ENCODE measurements at places on chromosomes 1 and 21. TPM values are rescaled to one million over a fixed set of nuclear protein-coding genes. Genes with fewer than 3 reads are reported as not detected.

DNA sequence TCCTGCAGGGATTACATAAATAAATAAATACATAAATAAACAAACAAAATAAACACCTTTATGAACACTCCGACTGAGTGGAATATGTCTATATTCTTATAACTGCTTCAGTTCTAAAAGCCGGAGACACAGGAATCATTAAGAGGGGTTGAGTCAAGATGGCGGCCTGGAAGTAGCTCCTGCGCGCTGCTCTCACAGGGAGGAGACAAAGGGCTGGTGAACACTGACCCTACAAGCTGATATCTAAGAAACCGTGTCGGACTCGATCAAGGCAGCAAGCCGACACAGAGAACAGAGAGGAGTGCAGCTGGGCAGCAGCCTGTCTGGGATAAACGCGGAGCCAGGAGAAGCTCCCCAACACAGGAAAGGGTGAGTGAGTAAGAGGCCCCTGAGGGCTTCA is 1098.6 kb upstream of the NCAM2 start:
- DNase-seq, result no peak

DNA sequence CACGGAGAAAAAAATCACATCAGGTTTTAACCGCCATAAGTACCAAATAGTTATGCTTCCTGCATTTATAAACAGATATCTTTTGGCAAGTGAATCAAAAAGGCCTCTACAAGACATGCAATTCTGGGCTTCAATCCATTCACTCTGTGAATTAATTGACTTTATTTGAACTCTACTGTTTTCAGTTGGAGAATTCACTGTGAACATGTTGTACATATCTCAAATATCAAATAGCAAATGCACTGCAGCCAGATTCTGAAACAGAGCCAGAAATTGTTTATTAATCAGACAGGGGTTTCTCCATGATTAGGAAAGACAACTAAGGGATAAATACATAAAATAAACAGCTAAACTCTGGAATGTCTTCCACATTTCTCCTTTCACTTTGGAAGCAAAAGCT is 445.4 kb upstream of the NFIA start:
- DNase-seq, result no peak

DNA sequence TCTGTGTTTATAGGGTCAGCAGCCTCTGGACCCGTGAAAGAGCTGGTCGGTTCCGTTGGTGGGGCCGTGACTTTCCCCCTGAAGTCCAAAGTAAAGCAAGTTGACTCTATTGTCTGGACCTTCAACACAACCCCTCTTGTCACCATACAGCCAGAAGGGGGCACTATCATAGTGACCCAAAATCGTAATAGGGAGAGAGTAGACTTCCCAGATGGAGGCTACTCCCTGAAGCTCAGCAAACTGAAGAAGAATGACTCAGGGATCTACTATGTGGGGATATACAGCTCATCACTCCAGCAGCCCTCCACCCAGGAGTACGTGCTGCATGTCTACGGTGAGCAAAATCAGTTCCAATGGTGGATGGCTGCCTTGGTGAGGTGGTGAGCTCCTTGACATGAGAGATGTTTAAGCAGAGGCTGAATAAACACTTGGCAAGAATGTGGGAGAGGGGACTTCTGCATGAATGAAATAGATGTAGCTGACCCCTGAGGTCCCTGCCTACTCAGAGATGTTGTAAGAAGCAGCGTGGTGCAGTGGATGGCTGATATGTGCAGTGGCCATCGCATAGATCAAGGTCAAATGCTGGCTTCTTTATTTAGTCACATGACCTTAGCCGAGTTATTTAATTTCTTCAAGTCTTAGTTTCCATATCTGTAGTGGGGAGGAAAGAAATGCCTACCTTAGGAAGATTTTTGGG is 9.3 kb downstream of the SLAMF7 start:
- DNase-seq, result no peak

DNA sequence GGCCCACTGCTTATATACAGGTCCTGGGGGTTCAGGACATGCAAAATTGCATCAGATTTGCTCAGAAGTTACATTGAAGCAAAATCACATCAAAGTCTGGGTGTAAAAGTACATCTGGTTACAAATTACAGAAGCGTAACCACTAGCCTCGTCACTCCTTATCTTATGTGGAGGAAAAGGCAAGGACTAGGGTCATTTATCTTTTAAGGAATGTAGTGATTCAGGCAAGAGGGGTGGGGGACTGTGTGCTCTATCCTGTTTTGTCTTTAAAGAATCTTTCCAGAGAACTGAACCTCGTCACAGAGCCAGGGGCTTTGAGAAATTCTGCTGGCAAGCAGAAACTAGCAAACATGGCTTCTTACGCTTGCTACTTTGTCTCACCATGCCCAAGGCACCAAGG is 61.1 kb upstream of the RAB4A start:
- peak; percentile 96 for DNase-seq

- peak; percentile 49 for DNase-seq
These were observed 1.4 kb downstream of the NCAM2 start for GRCh38 chr21:20999659-21000058.

DNA sequence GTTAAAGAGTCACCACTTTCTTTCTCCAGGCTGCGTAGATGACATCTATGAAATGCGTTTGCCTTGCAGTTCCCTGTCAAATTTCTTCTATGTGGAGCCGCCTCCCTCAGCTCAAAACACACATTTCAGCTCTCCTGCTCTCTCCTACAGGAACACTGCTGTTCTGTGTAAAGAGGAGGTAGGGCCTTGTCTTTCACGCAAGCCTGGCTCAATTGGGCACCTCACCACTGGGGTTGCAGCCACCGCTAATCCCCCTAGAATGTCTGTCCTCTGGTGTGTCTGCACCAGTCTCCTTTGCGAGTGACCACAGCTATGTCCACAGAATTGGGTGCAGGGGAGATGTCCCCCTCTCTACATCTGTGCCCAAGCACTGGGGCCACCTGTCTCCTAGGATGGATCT is 31.8 kb upstream of the CFHR4 start:
- no peak for DNase-seq

The RHBDL2 gene
- total RNA-seq, result 0.36 TPM

The TDRD5 gene
- not detected for total RNA-seq

The TIAM1 gene
- total RNA-seq, result 9.2 TPM

The TTC39A gene
- 0.72 TPM for total RNA-seq

The PGLYRP4 gene
- total RNA-seq, result not detected

Data from IMR-90 (cell line).